ENCODE measurements at places on chromosomes 3 and 15. TPM values are rescaled to one million over a fixed set of nuclear protein-coding genes. Genes with fewer than 3 reads are reported as not detected.

GRCh38 chr3:48241796-48242455 is 1.0 kb downstream of the ZNF589 start:
- no peak for DNase-seq

The GASK1A gene
- total RNA-seq: 37.3 TPM

- no peak for DNase-seq
Observed at GRCh38 chr3:33219175-33219487, 521 bp upstream of the SUSD5 start.

GRCh38 chr15:66123799-66124198 is 129.8 kb downstream of the MEGF11 start:
- no peak for DNase-seq

- DNase-seq: no peak
Observed at GRCh38 chr15:60557191-60557618, 78.3 kb upstream of the ICE2 start.

GRCh38 chr3:190525634-190526033 is 11.7 kb downstream of the IL1RAP start:
- no peak for DNase-seq

GRCh38 chr3:155158346-155159037 is 78.4 kb downstream of the MME start:
- DNase-seq: no peak

The GPR160 gene
- 2.3 TPM for total RNA-seq

The UPK1B gene
- not detected for total RNA-seq

DNA sequence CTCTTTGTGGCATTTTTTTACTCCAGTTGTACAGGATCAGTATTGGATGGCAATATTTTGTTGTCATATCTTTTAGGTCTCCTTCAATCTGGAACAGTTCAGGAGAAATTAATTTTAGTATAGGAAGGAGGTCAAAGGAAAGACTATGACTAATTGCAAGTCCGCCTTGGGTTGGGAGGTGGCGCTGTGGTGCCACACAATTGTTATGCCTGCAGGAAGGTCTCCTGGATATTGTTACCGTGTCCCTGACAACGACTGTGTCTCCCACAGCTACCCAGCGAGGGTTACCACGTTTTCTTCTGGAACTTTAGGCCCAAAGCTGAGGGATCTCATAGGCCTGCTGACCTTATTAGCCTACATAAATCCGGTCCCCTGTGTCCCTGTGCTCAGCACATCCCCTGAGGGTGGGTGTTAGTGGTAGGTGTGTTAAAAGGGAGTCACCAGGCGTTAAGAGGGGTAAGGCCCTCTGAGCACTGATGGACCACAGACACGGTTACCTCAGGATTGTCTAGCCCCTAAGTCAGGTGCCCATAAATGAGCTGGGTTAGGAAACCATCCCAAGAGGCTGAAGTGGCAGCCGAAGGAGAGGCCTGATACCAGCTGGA is 31.5 kb downstream of the KCNAB1 start:
- peak; percentile 36 for DNase-seq

The CBLB gene
- 145 TPM for total RNA-seq

The CADM2 gene
- total RNA-seq: not detected

GRCh38 chr3:82132210-82133069 is 371.0 kb upstream of the GBE1 start:
- DNase-seq: no peak

DNA sequence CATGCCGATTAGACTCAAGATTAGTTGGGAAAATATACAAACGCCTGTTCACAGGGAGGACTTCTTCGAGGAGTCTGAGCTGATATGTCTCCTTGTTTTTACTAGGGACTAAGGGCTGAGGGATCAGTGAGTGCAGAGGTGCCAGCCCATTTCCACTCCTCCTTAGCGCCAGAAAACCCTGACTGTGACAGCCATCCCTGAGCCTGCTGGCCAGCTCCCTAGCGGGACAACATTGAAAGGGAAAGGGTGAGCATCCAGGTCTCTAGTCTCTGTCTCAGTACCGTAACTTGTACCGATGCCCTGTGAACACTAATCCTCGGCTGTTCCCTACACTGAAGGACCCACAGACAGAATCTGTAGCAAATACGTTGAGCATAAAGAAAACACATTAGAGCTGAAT is 243.4 kb downstream of the WNT5A start:
- no peak for DNase-seq

The STAB1 gene
- 249 TPM for total RNA-seq

The TOPAZ1 gene
- not detected for total RNA-seq

DNA sequence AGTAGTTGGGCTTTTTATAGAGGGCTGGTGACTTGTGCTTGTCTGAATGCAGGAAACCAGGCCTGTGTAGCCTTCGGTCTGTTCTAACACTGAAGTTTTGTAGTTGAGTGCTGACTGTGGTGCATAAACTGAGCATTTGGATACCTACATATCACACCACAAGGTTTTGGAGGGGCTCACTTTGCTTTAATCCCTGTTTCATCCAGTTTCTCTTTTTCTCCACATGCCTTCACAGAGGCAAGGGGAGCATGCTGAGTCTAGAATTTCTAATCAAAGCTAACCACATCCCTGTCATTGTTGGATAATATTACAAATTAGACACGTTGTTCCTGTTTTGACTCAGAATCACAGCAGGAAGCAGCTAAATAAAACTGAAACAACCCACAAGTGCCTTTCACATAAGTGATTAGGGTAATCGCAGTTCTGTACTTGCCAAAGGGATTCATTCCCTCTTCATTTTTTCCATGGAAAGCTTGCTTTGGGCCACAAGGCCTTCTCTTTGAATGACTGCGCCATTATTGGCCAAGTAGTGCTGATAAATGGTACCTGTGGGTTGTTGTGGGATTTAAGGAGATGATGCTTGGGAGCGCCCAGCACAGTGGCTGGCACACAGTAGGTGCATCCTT is 48.9 kb downstream of the TGFBR2 start:
- no peak for DNase-seq

DNA sequence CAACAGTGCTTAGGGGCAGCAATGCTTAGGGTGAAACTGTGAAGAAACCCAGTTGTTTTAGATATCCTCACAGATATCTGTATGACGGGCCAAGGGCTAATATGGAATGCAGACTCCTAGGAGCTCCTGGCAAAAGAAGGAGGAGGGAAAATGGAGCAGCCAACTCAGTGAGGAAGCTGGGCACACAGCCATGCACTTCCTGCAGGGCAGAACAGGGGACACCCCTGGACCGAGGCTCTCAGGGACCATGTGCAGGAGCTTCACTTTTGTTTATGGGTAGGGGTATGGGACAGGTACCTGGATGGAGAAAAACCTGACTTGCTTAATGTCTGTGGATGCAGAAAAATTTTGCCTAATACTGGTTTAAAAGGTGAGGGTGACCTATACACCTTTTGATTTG is 20.2 kb downstream of the NIPA1 start:
- DNase-seq: no peak

DNA sequence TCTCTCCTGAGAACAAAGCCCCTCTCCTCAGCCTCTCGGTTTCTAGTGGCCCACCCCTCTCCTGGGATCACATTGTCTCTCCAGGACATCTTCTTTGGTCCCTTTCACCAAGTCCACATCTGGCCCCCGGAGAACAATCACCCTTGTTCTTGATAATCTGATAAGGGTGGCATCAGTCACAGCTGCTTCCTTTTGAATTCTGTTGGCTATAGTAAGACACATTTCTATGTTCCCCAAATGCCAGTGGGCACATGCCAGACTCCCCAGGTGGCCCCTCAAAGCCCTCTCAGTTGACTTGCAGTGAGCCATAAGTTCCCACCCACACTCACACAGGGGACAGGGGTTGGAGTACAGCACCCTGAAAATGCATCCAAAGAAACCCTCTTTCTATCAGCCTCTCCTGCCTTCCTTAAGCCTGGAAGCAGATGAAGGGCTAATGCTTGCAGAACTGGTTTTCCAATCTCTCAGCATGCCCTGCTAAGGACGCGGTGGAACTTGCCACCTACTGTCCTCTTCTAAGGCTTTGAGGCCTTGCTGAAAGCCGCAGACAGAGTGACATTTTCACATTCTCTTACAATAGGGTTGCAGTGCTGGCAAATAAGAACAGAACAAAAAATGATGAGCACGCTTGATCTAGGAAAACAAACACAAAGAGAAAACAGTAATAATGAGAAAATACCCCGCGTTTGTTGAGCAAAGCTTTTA is 101.3 kb upstream of the SLCO3A1 start:
- DNase-seq: no peak

DNA sequence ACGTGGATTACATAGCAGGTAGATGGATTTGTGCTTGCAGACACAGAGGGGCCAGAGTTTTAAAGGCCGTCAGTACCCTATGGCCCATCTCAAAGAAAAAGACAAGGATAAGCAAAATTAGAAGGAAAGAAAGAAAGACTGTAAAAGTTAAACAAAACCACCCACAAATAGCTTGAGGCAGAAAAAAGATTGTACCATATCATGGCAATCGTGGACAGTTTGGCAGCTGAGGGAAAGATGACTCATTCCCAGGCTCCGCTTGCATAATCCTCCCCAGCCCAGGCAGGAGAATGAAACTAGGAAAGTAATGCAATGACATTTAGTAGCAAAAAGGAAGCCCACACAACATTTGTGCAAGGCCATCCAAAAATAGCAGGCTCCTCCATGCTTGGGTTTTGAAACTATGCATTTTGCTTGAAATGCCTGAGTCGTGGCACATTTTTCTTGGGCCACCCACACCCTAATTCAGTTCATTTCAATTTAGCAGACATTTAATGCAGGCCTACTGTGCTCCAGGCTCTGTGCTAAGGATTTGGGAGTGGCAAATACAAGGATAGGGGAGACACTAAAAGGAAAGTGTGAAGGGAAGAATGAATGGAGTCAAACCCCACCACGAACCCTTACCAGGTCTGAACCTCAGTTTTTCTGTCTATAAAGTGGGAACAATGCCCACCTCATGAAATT is 40.9 kb upstream of the SMAD3 start:
- DNase-seq: peak; percentile 62

- DNase-seq: no peak
Observed at GRCh38 chr3:174132421-174133042, 726.6 kb upstream of the NAALADL2 start.

DNA sequence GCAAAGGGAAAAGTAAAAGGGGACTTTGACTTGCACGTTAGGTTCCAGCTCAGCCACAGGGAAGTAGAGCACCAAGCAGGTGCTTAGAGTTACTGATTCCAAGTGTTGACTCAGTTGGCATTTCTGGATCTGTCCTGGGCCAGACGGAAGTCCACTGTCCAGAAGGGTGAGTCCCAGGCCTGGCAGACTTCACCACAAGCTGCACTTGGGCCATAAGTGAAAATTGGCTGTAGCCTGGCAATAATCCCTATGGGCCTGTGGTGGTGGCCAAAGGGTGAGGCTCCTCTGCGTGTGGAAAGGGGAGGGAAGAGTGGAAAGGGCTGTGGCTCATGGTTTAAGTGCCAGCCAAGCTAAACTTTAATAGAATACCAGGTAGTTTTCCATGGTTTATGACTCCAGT is 121.5 kb downstream of the DTWD1 start:
- no peak for DNase-seq

- DNase-seq: no peak
Observed at GRCh38 chr3:9180764-9181117, 68.7 kb downstream of the SRGAP3 start.

The ILDR1 gene
- not detected for total RNA-seq

- no peak for DNase-seq
Observed at GRCh38 chr3:129583289-129583688, 23.2 kb downstream of the PLXND1 start.

DNA sequence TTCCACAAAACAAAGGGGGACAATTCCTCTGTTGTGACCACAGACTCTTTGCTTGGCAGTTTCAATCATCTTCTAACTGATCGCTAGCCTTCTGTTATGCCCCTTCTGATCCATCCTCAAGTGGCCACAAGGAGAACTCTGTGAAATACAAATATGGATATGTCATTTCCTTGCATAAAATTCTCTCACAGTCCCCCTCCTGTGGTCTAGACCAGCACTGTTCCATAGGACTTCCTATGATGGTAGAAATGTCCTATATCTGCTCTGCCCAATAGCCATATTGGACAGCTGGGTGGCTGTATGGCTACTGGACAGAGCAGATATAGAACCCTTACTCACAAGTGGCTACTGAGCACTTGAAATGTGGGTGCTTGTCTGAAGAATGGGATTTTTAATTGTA is 25.9 kb upstream of the SNRK start:
- no peak for DNase-seq

GRCh38 chr3:155034786-155035185 is 45.3 kb upstream of the MME start:
- DNase-seq: no peak

DNA sequence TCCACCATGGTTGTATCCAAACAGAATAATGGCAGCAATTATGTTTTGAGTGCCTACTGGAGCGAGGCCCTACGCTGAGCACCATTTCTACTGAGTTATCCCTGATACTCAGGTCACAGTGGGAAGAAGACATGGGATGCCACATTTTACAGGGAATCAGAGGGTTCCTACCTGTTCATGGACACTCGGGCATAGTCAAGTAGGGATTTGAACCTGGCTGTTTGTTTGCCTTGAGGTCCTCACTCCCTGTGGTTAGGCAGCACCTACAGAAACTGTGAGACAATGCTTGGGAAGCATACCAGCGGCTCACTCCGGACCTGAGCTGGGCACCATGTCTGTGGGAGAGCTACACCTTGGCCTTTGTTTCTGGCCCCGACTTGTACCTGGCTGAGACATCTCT is 390.4 kb downstream of the LRTM1 start:
- no peak for DNase-seq

DNA sequence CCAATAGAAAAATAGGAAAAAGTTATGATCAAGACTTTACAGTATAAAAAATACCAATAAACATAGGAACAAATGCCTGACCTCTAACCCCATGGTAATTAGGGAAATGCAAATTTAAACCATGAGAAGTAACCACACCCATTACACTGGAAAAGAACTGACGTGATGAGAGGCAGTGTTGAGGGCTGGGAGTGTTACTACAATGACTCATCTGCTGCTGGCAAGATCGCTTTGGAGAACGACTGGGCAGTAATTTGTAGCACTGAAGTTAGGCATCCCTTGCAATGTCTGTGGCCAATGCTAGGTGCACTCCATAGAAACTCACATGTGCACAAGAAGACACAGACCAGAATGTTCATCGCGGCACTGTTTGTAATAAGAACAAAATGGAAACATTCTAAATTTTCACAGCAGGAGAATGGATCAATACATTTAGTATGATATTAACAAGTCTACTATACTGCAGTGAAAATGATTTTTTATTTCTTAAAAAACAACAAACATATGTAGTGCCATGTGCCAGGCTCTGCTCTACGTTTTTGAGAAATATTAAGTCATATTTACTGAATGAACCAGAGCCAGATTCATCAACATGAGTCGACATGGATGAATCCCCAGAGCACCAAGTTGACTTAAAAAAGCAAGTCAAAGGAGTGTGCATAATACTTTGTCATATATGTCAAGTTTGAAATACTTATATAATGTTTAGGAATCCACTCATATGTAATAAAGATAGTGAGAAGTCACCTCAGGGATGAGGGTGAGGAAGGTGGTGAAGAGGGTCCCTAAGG is 37.6 kb upstream of the EPHB3 start:
- no peak for DNase-seq

The DNAH1 gene
- total RNA-seq: 14.6 TPM
